ENCODE measurements at places on chromosomes 1 and 21. TPM values are rescaled to one million over a fixed set of nuclear protein-coding genes. Genes with fewer than 3 reads are reported as not detected.
A peak's percentile ranks its signal among the peaks of the same experiment; 100 is the strongest.

The RXFP4 gene
- total RNA-seq, result not detected

The CYP4A22 gene
- not detected for total RNA-seq

The ARHGEF10L gene
- 59.1 TPM for total RNA-seq

- H3K27me3 ChIP-seq, result no peaks in the 10 kb centered on the region
- H3K36me3 ChIP-seq, result peaks cover 7% of the 10 kb centered on the region
- no peak overlapping the region for H3K4me3 ChIP-seq
- peak overlapping the region; percentile 34 for H3K27ac ChIP-seq
Observed at GRCh38 chr1:203677771-203678170, 51.1 kb downstream of the ATP2B4 start.

GRCh38 chr1:78619803-78620579 is at the start of gene IFI44L:
IFI44L (plus strand) TSS chr1:78620448; CDS start chr1:78627916, 7,468 bp downstream.
- H3K4me1 ChIP-seq, result peaks cover 30% of the 10 kb centered on the region
- H3K27me3 ChIP-seq, result no peaks in the 10 kb centered on the region
- H3K27ac ChIP-seq, result peak within 1 kb of the TSS; percentile 86
- DNase-seq, result peak; percentile 27
- no peaks in the 10 kb centered on the region for H3K36me3 ChIP-seq

DNA sequence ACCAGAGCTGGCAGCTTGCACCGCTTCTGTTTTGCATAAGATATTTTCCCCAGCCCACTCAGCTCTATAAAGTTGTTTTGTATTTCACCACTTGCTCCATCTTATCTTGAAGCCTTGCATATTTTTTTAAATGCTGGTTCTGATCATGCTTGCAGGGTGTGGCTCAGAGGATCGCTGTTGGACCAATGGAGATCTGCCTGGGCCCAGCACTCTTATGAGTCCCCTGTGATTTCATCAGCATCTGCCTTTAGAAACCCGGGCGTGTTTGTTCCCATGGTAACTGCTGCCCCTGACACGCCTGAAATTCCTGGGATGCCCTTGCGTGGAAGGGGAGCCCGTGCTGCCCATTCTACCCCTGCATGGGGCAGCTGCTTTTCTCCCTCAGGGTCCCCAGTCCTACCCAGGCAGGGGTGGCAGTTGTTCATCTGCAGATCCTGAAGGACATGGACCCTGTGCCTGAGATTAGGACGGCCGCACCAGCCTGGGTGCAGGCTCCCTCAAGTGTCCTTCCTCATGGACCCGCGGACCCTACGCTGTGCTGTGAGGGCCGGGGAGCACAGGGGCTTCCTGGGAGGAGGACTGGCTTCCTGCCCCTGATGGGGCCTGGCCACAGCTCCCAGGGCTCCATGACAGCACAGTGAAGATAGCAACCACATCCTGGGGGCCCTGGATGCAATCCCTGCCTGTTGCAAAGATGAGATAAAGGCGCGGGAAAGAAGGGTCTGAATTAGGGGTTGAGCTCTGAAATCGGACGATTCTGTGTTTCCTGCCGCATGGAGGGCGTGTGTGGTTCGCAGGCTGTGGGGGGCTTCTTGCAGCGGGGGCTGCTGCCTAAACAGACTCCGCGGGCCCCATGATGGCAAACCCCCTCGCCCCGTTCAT is 226.5 kb downstream of the SDCCAG8 start:
- no peaks in the 10 kb centered on the region for H3K27me3 ChIP-seq
- no peaks in the 10 kb centered on the region for H3K36me3 ChIP-seq
- no peak overlapping the region for H3K27ac ChIP-seq
- H3K4me1 ChIP-seq, result peaks cover 19% of the 10 kb centered on the region
- peak overlapping the region; percentile 61 for H3K4me3 ChIP-seq
